Activated T-helper 1 cell treated with anti-CD3 and anti-CD28 coated beads, Interleukin-12 subunit alpha, Interleukin-12 subunit beta, Interleukin-2, Interleukin-4 antibody, amounts not matched to agents 30 ng/mL and 10 ng/mL and 1 ng/mL, durations not matched to agents 14 hours and 24 hours and 36 hours (primary cell): ENCODE measurements at places on chromosomes 6 and 20.
A peak's percentile ranks its signal among the peaks of the same experiment; 100 is the strongest.

DNA sequence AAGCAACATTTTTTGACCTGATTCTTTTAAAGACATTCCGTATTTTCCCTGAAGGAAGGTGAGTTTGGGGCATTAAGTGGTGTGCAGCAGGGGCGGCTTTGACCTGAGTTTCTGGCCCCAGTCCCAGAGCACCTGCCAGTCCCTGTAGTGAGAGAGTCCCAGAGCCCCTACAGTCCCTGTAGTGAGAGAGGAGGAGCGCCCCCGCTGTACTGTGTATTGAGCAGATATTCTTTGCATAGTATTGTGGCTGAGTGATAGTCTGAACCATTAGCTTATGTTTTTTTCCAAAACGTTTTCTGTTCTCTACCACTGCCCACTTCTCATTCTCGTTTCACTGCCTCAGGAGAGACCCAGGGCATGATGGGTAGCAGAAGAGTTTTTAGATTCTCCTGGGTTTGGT, 17.2 kb upstream of the SH3BGRL2 start:
- no peaks in the 10 kb centered on the region for H3K27me3 ChIP-seq
- no peaks in the 10 kb centered on the region for H3K4me1 ChIP-seq
- H3K27ac ChIP-seq, result no peak overlapping the region
- DNase-seq, result no peak

GRCh38 chr20:53944796-53945195, 125.6 kb downstream of the BCAS1 start:
- no peaks in the 10 kb centered on the region for H3K27me3 ChIP-seq
- peaks cover 2% of the 10 kb centered on the region for H3K36me3 ChIP-seq
- no peak overlapping the region for H3K27ac ChIP-seq

DNA sequence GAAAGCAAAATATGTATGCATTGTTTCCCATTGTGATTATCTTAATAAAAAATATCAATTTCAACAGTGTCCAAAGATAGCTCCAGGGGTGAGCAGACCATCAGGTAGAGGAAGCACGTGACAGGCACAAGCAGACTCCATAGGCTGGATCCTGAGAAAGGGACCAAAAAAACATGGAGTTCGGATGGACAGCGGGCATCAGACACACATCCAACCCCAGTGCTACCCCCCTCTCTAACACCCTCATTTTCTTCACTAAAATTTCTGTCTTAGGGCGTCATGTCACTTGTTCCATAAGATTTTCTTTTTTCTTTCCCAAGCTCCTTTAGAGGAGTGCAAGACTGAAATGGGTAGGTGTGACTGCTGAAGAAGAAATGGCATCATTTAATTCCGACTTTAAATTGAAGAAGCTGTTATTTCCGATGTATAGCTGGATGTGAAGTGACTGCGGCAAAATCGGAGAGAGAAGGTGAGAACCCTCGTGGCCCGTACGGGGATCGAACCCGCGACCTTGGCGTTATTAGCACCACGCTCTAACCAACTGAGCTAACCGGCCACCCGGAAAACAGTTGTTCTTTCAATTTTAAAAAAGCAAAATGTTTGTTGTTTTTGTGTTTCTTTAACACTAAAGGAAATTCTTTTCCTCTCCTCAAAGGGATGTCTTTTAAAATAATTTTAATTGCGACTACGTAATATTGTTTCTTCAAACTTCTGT, 10.3 kb upstream of the PRSS16 start:
- H3K4me1 ChIP-seq, result peaks cover 23% of the 10 kb centered on the region
- H3K27me3 ChIP-seq, result peaks cover 46% of the 10 kb centered on the region
- H3K36me3 ChIP-seq, result peaks cover 5% of the 10 kb centered on the region
- peak overlapping the region; percentile 71 for H3K4me3 ChIP-seq

- H3K4me1 ChIP-seq, result peaks cover 5% of the 10 kb centered on the region
- peaks cover 27% of the 10 kb centered on the region for H3K36me3 ChIP-seq
- no peaks in the 10 kb centered on the region for H3K27me3 ChIP-seq
- no peak overlapping the region for H3K27ac ChIP-seq
These were observed 12.8 kb downstream of the KIAA0408 start for GRCh38 chr6:127446356-127446755.

DNA sequence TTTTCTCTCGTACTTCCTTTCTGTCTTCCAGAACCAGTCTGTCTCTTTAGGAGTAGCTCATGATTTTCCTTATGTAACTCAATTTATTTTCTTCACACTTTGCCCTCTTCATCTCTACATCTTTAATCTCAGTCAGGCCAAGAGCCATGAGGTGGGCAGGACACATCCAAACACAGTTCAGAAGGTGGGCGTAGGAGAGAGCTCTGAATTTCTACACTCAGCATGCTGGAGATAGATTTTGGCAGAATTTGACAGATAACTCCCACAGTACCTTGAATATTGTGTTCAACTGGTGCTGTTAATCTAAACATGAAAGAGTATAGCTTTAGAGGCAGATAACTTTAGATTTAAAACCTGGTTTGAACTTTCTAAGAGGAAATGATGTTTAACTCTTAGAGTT, 23.8 kb upstream of the ZBTB24 start:
- no peak overlapping the region for H3K4me3 ChIP-seq
- H3K36me3 ChIP-seq, result no peaks in the 10 kb centered on the region
- peaks cover 9% of the 10 kb centered on the region for H3K27me3 ChIP-seq
- DNase-seq, result no peak
- H3K4me1 ChIP-seq, result no peaks in the 10 kb centered on the region

DNA sequence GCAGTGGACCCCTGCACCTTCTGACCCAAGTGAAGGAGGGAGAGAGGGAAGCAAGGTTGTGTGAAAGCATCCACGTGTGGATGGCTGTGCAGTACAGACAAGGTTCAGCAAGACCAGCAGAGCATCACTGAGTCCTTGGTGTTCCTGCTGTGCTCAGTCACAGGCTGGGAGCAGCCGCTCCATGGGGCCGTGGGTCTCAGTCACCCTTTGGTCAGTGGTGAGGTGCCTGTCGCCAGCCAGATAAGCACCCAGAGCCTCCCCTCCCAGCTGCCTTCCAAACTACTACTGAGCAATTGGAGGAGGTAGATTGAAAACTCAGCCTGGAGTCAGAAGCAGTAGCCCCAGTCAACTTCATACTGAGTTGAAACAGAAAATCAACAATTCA, 218.9 kb downstream of the SLC24A3 start:
- no peaks in the 10 kb centered on the region for H3K36me3 ChIP-seq
- H3K4me3 ChIP-seq, result no peak overlapping the region
- H3K4me1 ChIP-seq, result no peaks in the 10 kb centered on the region
- no peak overlapping the region for H3K27ac ChIP-seq

DNA sequence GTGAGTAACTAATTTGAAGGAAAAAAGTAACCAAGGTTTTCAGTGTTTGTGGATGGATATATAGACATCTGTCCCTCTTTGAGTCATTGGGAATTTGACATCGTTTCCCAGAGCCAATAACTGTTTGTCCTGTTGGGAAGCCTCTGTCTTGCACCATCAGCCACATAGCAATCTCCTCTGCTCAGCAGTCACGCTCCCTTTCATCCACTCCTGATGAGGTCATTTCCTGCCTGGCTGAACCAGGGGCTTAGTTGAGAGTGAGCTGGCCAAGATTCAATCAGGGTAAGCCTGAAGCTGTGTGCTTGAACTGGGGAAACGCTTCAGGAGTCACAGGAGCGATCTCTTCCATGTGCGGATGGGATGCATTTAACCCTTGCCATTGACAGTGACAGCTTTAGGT, 121.5 kb upstream of the FOXQ1 start:
- no peaks in the 10 kb centered on the region for H3K4me1 ChIP-seq
- DNase-seq, result no peak
- no peaks in the 10 kb centered on the region for H3K36me3 ChIP-seq
- H3K4me3 ChIP-seq, result no peak overlapping the region

- H3K4me1 ChIP-seq, result no peaks in the 10 kb centered on the region
- no peaks in the 10 kb centered on the region for H3K27me3 ChIP-seq
- no peak for DNase-seq
- H3K4me3 ChIP-seq, result no peak overlapping the region
- no peak overlapping the region for H3K27ac ChIP-seq
These were observed 158.2 kb upstream of the MCHR2 start for GRCh38 chr6:100152201-100152600.

DNA sequence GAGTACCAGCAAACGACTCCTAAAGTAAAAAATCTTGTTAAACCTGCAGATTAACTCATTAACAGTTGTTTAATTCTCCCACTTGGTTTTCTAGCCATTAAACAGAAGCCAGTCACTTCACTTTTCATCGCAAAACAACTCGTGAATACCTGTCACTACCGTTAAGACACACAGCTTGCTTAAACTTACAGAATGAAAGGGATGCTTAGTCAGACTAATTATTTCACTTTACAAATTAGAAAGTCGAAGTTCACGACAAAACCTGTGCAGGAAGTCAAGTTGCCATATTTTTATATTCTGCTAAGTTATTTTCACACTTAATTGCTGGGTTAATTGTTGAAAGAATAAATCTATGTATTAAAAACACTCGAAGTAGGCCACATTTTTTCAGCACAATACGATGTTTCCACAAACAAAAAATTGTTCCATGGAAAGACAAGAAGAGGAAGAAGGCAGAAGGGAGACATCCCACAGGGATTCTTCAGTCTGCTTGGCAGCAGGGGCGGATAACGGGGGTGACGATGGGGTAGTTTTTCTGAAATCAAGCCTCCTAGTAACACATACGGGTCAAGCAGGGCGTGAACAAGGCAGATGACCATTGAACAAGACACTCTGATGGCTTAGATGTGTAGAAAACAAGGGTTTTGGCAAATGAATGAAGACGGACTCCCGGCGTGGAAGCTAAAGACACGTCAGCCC, 933 bp downstream of the SSR1 start:
- H3K27ac ChIP-seq, result peak overlapping the region; percentile 94
- peak overlapping the region; percentile 98 for H3K4me3 ChIP-seq
- DNase-seq, result peak; percentile 39
- H3K4me1 ChIP-seq, result peaks cover 40% of the 10 kb centered on the region

DNA sequence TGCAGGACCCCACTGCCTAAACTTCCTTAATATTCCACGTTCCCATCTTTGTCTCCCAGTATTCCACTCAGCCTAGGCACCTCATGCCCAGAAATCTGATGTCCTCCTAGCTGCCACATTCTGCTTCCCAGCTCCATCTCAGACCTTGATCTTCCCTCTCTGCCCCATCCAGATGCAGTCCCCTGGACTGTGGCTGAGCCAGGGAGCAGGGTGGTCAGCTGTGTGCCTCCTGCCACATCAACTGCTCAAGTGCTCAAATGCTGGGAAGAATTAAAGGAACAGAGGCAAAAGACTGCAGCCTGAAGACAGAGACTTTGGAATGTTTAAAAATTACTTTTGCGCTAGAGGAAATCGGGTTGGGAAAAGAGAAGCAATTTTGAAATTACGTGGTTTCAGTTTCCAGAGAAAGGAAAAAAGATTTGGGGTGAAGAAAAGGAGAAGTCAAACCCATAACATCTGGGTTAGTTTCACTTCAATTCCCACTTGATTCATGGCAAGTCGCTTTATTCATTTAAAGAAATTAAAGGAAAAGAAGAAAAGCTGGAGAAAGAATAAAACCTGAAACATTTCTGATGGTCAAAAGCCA, 704.8 kb downstream of the PTPRT start:
- H3K36me3 ChIP-seq, result no peaks in the 10 kb centered on the region
- no peak overlapping the region for H3K4me3 ChIP-seq
- no peak overlapping the region for H3K27ac ChIP-seq

DNA sequence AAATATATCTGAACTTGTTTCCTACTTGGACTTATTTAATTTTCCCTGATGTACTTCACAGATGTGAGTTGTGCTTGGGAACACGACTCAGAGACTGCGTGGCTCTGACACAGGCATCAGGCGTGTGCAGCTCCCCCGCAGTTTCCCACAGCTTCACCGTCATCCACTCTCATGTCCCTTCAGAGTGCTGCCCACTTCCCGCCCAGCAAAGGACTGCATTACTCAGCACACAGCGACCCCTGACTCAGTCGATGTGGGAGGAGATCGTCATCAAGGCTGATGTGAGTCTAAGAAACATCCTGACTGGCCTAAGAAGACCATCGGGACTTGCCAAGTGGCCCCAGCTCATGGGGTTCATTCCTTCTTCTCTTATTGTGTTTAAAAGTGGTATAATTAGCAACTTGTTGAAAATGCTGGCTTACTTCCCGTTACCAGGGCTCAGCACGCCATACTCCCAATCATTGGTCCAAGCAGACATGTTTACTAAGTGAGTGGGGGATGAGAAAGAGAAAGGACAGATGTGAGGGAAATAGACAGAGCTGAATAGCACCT, 539.4 kb upstream of the JARID2 start:
- H3K27me3 ChIP-seq, result peaks cover 2% of the 10 kb centered on the region
- no peak overlapping the region for H3K4me3 ChIP-seq
- DNase-seq, result no peak
- H3K36me3 ChIP-seq, result peaks cover 5% of the 10 kb centered on the region
- peaks cover 40% of the 10 kb centered on the region for H3K4me1 ChIP-seq

GRCh38 chr20:6613280-6613861, 154.1 kb upstream of the BMP2 start:
- H3K27me3 ChIP-seq, result no peaks in the 10 kb centered on the region
- H3K4me1 ChIP-seq, result no peaks in the 10 kb centered on the region
- H3K36me3 ChIP-seq, result no peaks in the 10 kb centered on the region
- no peak for DNase-seq

- DNase-seq, result no peak
- H3K36me3 ChIP-seq, result no peaks in the 10 kb centered on the region
- H3K27ac ChIP-seq, result no peak overlapping the region
- peaks cover 5% of the 10 kb centered on the region for H3K27me3 ChIP-seq
- no peaks in the 10 kb centered on the region for H3K4me1 ChIP-seq
- no peak overlapping the region for H3K4me3 ChIP-seq
These were observed 32.0 kb downstream of the KIF6 start for GRCh38 chr6:39693206-39693605.

DNA sequence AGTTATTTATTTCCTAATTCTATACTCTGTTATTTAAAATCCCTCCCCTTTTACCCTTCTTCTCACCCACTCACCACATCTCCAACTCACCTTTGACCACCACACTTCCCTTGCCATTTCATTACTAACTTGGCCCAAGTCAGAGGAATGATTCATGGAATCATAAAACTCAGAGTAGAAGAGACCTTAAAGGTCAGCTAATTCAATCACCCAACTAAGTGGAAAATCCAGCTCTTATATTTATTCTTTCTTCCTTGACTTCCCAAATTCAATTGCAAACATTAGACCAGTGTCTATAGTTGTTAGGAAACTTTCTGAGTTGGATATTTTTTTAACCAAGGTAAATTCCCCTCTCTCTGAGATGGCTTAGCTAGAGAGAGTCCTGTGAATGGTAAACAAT, 26.5 kb upstream of the HEY2 start:
- no peak overlapping the region for H3K4me3 ChIP-seq
- H3K4me1 ChIP-seq, result no peaks in the 10 kb centered on the region
- no peak overlapping the region for H3K27ac ChIP-seq

DNA sequence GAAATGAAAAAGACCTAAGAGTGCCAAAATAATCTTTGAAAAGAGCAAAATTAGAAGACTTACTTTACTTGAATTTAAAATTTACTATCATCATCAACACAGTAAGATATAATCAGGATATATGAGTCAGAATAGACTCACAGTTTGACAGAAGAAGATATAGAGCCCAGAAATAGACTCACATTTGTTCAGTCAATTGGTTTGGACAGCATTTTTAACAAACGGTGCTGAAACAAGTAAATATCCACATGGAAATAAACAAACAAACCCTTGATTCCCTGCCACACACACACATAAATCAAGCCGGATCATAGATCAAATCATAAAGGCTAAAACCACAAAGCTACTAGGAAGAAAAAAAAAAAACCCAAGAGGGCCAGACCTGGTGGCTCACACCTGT, 291.1 kb downstream of the ADGRG6 start:
- no peaks in the 10 kb centered on the region for H3K27me3 ChIP-seq
- H3K36me3 ChIP-seq, result no peaks in the 10 kb centered on the region
- no peaks in the 10 kb centered on the region for H3K4me1 ChIP-seq
- H3K27ac ChIP-seq, result no peak overlapping the region
- DNase-seq, result no peak

- no peak for DNase-seq
- H3K27me3 ChIP-seq, result no peaks in the 10 kb centered on the region
- no peaks in the 10 kb centered on the region for H3K4me1 ChIP-seq
- H3K27ac ChIP-seq, result no peak overlapping the region
- no peaks in the 10 kb centered on the region for H3K36me3 ChIP-seq
These were observed 80.6 kb upstream of the NXT1 start for GRCh38 chr20:23269954-23270353.
